Right renal pelvis (tissue), 4 donors: ENCODE measurements at places on chromosomes 3 and 15. TPM values are rescaled to one million over a fixed set of nuclear protein-coding genes. Genes with fewer than 3 reads are reported as not detected.

DNA sequence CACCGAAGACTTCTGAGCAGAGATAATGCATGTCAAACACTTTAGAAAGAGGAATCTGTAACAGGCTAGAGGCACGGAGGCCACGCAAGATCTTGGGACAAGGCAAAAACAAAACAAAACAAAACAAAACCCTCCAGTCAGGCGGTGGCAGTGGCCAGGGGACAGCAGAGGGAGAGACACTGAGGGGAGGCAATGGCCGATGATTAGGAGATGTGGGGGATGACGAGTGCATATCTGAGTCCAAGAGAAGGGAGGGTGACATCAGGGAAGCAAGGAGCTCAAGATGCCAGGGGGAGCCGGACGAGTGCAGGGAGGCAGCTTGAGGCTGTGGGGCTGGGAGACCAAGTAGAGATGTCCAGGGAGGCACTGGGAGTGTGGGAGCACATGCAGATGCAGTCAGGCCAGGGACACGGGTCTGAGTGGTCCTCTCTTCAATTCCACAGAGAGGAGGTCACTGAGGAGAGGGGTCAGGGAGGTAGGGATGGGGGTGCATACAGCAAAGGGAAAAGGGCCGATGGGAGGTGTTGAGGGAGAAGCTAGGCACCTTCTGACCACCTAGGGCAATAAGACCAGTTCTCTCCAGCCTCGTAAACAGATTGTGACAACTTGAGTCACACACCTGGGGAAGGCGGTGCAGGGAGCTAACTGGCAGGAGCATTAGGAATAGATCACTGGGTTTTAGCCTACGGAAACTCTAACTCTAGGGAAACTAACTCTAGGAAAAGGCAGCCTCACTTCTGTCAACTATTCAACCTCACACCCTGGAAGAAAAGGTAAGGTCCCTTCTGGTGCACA is 29.6 kb downstream of the SLCO2A1 start:
- no peak for DNase-seq

- no peak for DNase-seq
Observed at GRCh38 chr3:57164217-57164656, 916 bp downstream of the IL17RD start.

- no peak for DNase-seq
Observed at GRCh38 chr3:101377796-101378195, 57.4 kb upstream of the IMPG2 start.

DNA sequence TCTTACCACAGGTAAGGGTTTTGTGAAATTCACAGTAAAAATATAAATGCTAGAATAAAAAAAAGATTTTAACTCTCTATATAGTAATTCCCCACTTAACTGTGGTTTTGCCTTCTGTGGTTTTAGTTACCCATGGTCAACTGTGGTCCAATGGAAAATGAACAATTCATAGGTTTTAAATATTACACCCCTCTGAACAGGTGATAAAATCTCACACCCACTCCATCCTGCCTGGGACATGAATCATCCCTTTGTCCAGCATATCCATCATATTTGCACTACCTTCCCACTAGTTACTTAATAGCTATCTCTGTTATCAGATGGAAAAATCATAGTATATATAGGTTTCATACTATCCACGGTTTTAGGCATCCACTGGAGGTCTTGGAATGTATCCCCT is 49.2 kb downstream of the HDGFL3 start:
- no peak for DNase-seq

DNA sequence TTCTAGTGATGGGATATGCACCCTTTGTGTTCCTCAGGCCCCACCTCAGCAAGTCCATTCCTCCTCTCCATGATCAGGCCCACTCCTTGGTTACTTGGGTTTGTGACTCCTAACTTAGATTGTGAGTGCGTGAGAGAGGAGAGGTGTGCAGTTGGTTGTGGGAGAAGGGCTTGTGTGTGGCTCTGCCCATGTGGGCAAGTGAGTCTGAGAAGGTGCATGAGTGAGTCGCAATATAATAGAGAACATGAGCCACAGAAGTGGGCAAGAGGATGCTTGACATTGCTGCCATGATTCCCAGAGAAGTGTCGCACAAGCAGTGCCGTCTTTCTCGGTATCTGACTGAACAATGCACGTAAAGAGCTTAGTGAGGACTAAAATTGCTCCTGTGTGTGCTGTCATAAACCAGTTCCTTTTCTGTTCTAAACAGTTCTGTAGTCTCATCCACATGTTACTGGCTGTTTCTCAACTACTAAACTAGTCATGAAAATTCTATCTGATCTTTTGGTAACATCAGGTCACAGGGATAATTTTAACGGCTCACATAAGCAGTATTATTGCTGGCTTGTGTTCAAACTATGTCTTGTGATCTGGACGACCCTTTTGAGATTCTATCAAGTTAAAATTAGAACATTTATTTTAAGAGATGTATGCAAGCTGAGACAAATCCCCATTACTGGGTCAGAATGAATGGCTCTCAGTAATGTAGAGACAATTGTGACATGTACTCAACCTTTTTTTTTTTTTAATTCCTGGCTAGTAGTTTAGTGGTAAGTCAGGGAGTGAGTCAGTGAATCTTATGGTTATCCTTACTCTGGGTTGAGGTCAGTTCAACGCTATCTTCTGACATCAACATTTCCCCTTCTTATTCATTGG is 25.6 kb downstream of the GYG1 start:
- no peak for DNase-seq

- DNase-seq: no peak
Observed at GRCh38 chr3:45269952-45270351, 43.9 kb upstream of the TMEM158 start.

SLC2A2 gene
- polyA plus RNA-seq: 12.5 TPM

LXN gene
- 28.7 TPM for polyA plus RNA-seq

GHRL gene
- polyA plus RNA-seq: 3.8 TPM

DAZL gene
- not detected for polyA plus RNA-seq

CSPG5 gene
- 0.76 TPM for polyA plus RNA-seq

SERINC4 gene
- not detected for polyA plus RNA-seq
